RWPE1 (cell line): ENCODE measurements at places on chromosomes 13 and 19.

DNA sequence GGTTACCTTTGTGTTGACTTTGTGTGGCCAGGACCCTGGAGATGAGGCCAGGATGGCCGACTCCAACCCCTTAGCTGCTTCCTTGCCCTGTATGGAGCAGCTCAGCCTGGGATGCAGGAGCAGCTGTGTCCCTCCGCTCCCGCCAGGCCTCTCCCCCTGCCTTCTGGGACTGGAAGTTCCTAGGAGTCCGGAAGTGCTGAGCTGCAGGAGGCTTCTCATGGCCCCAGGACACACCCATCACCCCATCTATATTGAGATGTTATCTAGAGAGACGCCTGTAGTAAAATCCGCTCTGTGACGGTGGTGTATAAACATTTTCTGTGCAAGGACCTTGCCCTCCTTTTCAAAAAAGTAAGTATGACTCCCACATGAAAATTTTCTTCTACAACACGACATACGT, 27.0 kb downstream of the WTIP start:
- no peak for DNase-seq

GRCh38 chr13:40530961-40531360, 135.5 kb downstream of the FOXO1 start:
- DNase-seq = no peak

- no peak for DNase-seq
Observed at GRCh38 chr19:29308977-29309590, 96.1 kb upstream of the UQCRFS1 start.

- no peak for DNase-seq
Observed at GRCh38 chr13:31898378-31899071, 133.0 kb upstream of the FRY start.

DNA sequence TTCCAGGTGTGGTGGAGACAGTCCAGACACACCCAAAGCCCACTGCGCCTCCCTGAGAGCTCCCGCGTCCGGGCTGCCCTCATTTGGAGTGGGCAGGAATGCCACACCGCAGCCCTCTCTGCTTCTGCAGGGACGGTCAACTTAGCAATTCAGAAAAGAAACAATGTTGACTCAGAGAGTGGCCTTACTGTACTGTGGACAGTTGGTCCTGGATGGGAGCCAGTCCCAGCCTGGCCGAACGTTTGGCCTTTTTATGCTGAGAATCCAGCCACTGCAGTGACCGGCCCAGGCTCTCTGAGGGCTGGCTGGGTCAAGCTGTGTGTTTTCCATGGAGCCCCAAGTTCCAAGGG, 7.2 kb downstream of the GAS6 start:
- DNase-seq = no peak

- no peak for DNase-seq
Observed at GRCh38 chr19:17393914-17394313, at the start of gene CCDC194. TSS of gene CCDC194 (minus strand) at chr19:17394196. CDS start at chr19:17394158, 38 bp downstream.

GRCh38 chr19:37983153-37983552, 76.1 kb downstream of the SIPA1L3 start:
- no peak for DNase-seq
